Tongue (tissue), 3 donors: ENCODE measurements at places on chromosomes 6 and 20. TPM values are rescaled to one million over a fixed set of nuclear protein-coding genes. Genes with fewer than 3 reads are reported as not detected.
A peak's percentile ranks its signal among the peaks of the same experiment; 100 is the strongest.

DNA sequence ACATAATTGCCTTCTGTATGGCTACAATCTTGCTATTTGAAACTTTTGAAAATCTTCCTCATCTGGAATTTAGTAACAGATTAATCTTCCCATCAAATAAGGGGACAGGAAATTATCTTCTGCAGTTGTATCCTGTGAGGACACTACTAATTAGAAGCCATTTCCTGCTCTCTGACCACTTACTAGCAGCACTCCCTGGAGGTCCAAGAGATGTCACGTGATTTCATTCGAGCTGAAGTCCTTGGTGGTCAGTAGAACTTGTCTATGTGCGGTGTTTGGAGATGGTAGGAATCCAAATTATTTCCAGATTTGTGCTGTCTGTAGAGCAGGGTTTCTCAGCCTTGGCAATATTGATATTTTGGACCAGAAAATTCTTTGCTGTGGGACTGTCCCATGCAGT is 202.5 kb downstream of the TFAP2B start:
- no peak for DNase-seq

Gene CRISP1
- not detected for total RNA-seq

GRCh38 chr6:148222376-148222775 is 120.3 kb upstream of the SASH1 start:
- no peak for DNase-seq

DNA sequence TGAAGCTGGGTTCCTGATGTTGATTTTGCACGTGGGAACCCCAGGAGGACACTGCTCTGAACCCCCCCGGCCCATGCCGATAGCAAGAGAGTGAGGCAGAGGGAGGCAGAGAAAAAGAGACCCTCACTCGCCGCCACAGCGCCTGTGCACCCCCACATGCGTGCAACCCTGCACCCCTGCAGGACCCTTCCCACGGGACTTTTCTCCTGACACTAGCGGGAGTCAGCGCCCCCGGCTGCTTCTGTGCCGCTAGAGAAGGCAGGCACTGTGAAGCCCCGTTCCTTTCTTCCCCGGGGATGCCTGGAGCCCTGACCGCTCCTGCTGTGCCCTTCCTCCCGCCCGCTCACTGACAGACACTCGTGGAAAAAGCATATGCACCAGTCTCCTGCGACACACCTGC is 67.4 kb downstream of the GMPR start:
- DNase-seq: no peak

DNA sequence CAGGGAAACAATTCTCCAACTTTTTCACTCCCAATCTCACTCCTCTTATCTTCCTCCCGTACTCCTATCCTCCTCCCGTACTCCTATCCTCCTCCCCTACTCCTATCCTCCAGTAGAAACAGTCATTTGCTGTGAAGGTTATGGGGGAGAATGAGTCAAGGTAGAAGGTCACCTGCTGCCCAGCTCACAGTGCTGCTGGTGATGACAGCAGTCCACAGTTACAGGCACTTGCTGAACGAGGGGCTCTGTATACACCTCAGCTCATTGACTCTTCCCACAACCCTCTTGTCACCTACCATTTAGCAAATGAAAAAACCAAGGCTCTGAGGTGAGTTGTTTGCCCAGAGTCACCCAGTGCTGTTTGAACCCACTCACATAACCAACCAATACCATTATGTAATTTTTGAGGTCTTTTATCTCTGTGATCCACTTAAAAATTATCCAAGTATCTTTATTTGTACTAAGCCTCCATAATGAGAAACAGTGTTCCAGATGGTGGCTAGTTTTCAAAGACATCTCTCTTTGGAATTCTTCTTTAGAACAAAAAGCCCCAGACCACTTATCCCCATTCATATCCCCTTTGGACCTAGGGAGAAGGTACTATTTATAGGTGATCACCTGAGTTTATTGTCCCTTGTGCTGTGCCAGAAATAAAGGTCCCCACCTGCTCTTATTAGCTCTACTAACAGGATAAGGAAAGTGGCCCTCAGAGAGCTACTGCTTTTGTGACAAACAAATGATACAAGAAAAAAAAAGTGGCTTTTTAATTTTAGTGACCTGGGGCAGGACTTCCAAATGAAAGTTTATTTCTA is 53.2 kb downstream of the PTPN1 start:
- DNase-seq: no peak

DNA sequence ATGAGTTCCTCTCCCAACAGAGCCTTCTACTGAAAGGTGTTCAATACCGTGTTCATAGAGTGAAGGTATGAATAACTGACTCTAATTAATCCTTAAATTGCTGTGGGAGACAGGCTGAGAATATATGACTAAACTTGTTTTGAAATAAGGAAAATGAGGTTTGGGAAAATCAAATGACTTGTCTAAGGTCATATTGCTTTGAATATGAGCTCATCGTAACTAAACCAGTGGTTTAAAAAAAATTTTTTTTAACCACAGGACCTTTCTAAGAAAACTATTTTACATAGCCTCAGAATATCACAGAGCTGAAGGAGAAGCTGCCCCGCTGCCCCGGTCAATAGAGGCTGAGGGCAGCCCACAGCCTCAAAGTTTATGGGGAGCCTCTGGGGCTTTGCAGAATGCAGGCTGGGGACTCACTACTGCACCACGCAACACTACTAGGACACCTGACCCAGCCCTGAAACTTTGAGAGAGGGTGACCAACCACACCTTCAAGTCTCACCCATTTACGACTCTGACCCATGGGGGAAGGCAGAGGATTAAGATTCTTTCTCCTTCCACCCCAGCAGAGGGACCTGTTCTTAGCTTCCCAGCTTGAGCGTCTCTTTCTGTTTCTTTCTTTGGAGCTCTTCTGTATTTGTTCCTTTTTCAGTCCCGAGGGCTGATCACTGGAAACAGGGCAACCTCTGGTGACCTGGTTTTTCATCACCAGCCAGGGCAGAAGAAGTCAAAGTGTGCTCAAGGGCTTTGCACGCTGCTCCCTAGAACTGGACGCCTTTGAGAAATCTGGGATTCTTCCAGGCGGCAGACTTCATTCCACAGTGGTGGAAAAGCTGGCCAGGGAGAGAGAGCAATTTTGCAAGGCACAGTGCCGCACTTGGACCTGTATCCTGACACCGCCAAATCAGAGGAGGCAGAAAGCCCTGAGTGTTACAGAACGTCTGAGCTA is 220.2 kb downstream of the ATXN1 start:
- peak; percentile 22 for DNase-seq

Gene PPIL4
- total RNA-seq: 45.5 TPM

- DNase-seq: no peak
Measured at GRCh38 chr6:24960991-24961475, 25.3 kb upstream of the RIPOR2 start.

DNA sequence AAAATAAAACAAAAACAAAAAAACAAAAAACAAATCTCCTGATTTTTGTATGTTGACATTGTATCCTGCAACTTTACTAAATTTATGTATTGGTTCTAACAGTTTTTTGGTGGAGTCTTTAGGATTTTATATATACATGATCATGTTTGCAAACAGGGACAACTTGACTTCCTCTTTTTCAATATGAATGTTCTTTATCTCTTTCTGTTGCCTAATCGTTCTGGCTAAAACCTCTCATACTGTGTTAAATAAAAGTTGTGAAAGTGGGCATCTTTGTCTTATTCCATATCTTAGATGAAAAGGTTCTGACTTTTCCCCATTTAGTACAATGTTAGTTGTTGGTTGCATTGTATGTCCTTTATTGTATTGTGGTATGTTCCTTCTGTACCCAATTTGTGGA is 261.7 kb upstream of the NOX3 start:
- no peak for DNase-seq

DNA sequence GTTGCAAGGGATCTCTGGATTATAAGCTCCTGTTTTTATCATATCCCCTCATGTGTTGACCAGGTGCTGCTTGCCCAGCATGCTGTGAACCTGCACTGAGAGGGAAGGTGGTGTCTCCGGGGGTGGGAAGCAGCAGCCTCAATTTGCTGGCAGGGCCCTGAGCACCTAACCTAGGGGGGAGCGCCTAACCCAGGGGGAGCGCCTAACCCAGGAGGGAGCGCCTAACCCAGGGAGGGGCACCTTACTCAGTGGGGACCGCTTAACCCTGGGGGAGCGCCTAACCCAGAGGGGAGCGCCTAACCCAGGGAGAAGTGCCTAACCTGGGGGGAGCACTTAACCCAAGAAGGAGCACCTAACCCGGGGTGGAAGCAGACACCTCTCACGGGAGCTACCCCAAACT is 83.3 kb upstream of the QKI start:
- no peak for DNase-seq

Gene RTF2
- 64.0 TPM for total RNA-seq

- DNase-seq: no peak
Measured at GRCh38 chr6:162899148-162899547, 171.4 kb downstream of the PACRG start.

Gene PI3
- total RNA-seq: not detected
